ENCODE measurements at places on chromosomes 7 and 10.
A peak's percentile ranks its signal among the peaks of the same experiment; 100 is the strongest.

GRCh38 chr7:116911801-116912200 is 41.5 kb upstream of the ST7 start:
- DNase-seq: peak; percentile 68

DNA sequence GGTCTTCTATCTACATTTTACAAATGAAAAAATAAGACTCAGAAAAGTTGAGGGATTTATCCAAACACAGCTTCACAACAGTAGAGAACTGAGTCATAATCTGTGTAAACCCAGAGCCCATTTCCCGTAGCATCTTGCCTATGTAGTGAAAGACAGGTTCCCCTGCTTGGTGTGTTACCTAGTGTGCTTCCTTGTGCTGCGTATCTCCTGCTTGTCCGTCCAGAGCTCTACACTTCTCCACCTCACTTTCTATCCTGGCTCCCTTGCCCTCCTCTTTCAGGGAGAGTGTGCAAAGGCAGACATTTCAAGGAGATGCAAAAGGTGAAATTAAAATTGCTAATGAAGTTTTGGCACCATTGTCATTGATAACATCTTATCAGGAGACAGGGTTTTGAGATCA is 1.4 kb upstream of the ASNS start:
- no peak for DNase-seq

- DNase-seq: no peak
These were observed 568 bp downstream of the PRSS2 start for GRCh38 chr7:142771353-142771723.

GRCh38 chr7:99190359-99191009 is 17.4 kb downstream of the KPNA7 start:
- DNase-seq: no peak

GRCh38 chr10:110494532-110494931 is 3.2 kb upstream of the DUSP5 start:
- DNase-seq: no peak

GRCh38 chr10:43138757-43139241 is 554 bp downstream of the CSGALNACT2 start:
- DNase-seq: peak; percentile 38

GRCh38 chr7:76048668-76048988 is 722 bp downstream of the MDH2 start:
- DNase-seq: no peak

DNA sequence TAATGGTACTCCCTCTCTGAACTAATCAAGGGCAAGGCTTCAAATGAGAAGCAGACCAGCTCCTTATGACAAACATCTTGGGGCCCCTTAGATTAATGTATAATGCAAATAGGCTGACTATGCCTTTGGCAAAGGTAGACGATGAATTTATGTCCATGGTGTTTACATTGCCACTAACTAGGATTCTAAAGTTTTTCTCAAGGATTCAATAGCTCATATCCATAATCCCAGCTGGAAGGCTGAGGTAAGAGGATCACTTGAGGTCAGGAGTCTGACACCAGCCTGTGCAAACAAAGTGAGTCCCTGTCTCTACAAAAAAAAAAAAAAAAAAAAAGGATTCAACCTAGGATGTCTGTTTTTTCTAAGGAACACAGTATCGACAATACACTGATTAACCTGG is 96.5 kb downstream of the ORC5 start:
- no peak for DNase-seq

GRCh38 chr10:6388261-6388893 is 185.6 kb downstream of the PFKFB3 start:
- no peak for DNase-seq

DNA sequence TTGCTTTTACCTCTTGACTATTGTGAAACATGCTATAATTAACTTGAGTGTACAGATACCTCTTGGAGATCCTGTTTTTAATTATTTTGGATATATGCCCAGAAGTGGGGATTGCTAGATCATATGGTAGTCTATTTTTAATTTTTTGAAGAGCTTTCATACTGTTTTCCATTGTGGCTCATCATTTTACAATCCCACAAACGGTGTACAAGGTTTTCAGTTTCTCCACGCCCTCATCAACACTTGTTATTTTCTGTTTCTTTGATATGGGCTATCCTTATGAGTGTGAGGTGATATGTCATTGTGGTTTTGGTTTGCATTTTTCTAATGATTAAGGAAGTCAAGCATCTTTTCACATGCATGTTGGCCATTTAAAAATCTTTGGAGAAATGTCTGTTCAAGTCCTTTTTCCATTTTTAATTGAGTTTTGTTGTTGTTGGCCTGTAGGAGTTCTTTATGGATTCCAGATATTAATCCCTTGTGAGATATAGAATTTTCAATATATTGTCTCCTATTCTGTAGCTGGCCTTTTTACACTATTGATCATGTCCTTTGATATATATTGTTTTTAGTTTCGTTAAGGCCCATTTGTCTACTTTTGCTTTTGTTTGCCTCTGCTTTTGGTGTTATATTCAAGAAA is 7.5 kb downstream of the AGK start:
- peak; percentile 61 for DNase-seq

DNA sequence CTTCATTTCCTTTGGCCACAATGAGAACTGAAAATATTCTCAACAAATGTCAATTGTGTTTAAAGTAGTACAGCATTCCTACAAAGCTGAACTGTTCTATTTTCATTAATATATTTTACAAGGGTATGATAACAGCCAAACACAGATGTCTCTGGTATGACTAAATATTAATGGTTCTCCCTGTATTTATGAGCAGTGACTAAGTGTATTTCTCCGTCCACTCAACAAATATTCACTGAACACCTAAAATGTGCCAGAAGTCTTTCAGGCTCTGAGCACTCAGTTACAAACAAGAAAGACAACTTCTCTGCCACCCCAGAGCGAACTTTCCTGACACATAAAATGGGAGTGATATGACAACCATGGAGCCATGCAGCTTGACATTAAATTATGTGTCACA is 135.6 kb downstream of the VPS41 start:
- DNase-seq: no peak

GRCh38 chr10:4240608-4241197 is 455.7 kb upstream of the KLF6 start:
- peak; percentile 97 for DNase-seq

GRCh38 chr7:43847496-43847895 is 21.8 kb downstream of the MRPS24 start:
- peak; percentile 64 for DNase-seq

DNA sequence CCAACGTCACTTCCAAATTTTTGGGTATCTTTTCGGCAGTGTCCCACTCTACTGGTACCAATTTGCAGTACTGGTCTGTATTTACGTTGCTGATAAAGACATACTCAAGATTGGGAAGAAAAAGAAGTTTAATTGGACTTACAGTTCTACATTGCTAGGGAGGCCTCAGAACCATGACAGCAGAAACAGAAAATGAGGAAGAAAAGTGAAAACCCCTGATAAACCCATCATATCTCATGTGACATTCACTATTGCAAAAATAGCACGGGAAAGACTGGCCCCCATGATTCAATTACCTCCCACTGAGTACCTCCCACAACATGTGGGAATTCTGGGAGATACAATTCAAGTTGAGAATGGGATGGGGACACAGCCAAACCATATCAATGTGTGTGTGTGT is 364.0 kb upstream of the KCND2 start:
- DNase-seq: no peak

DNA sequence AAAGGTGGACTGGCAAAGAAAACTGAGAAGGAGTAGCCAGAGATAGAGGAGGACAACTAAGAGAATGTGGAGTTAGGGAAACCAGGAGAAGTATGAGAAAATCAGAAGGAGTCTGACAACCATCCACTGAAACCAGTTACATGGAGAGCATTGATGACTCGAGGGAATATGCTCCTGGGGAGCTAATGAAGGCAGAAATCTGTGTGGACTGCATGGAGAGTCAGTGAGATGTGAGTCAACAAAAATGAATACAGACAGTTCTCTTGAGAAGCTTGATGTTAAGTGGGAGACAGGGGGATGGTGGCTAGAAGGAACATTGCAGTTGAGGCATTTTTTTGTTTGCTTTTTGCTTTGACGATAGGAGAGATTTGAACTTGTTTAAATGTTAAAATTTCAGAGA is 34.3 kb upstream of the ZNF32 start:
- peak; percentile 85 for DNase-seq

GRCh38 chr7:74482629-74483401 is 29.1 kb downstream of the GTF2IRD1 start:
- peak; percentile 96 for DNase-seq

DNA sequence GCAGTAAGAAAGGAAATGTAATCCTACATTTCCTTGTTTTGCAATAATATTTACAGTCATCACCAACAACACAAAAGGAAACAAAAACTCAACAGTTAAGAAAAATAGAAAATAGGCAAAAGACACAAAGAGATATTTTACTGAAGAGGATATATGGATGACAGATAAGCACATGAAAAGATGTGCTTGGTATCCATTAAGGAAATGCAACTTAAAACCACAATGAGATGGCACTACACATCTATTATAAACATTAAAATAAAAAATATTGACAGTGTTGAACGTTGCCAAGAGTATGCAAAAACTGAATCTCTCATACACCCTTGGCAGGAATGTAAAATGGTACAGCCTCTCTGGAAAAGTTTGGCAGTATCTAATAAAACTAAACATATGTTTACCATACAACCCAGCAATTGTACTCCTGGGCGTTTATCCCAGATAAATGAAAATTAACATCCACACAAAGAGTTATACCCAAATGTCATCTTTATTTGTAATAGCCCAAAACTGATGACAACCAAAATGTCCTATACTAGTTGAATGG is 5.4 kb downstream of the CEP41 start:
- DNase-seq: no peak

- no peak for DNase-seq
These were observed 5.3 kb downstream of the AGMO start for GRCh38 chr7:15556339-15557105.

- DNase-seq: no peak
These were observed 95.3 kb downstream of the PTPRN2 start for GRCh38 chr7:158492367-158492764.
